NCI-H82 (cell line): ENCODE measurements at places on chromosomes 7 and 10.

- DNase-seq = no peak
Observed at GRCh38 chr10:29749150-29749549, 114.4 kb upstream of the SVIL start.

DNA sequence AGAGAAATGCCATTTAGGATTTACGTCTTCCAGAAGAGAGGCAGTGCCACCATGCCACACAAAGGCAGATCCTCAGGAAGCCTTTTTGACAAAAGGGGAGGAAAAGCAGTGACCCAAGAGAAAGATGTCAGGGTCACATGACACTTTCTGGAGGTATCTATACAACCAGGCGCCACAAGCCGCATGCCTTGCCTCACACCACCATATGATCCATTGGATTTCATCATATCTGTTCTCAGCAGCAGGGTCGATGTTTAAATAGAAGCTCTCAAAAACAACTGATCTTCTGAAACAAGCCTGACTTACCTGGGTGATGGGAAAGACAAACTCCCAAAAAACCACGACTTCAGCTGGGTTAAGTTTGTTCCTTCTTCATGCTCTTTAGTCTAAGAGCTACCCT lies 52.5 kb upstream of the UNC5B start:
- no peak for DNase-seq

DNA sequence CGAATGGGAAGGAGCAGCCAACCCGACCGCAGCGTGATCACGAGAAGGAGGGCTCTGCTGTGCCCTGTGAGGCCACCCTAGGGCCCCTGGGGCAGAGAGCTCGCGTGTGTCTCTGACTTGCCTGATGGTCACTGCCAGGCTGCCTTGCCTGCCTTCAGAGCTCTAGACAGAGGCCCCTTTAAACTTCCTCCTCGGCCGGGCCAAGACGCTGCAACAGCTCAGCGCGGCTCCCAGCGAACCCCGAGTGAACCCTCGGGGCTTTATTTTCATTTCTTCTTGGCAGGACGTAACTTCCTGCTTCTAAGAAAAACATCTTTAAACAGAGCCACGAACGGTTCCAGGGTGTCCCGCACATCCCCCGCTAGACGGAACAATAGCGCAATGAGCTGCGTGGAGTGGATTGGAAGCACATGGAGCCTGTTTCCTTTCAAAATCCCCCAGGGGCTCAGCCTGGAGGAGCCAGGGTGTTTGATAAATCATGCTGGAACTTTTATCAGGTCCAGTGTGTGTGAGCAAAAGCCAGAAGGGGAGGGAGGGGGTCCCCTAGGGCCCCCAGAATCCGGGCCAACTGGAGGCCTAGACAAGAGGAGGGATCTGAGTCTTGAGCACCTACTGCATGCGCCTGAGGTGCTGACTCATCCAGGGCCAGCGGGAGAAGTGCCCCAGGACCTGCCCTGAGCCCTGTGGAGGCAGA lies 134.1 kb upstream of the GDF10 start:
- DNase-seq = no peak

DNA sequence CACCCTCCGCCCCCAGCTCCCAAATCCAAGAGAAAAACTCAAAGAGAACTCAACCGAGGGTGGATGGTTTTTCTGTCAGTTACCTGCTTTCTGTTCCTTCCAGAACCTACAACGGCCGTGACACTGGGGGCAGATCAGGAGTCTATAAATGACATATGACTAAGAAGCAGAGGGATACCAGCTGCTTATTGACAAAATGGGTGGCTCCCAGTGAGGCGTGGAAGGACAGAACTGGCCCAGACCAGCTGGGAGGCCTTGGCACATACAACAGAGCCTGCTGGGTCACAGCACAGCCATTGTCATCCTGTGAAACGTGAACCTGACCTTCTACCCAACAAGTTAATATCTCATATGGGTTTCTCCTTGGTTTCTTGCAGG lies 84.3 kb upstream of the ADRB1 start:
- no peak for DNase-seq
